ENCODE measurements at places on chromosomes 6 and 20.

DNA sequence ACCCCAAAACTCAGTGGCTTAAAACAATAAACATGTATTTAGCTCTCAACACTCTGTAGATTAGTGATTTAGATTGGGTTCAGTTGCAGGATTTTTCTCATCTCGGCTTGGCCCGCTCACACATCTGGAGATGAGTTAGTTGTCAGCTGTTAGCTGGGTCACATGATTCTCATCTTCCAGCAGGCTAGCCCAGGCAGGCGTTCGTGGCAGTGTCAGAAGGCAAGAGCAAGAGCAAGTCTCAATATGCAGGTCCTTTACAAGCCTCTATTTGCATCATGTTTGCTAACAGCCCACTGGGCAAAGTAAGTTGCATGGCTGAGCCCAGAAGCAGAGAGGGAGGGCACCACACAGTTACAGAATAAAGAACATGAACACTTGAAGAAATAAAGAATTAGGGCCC, 83.6 kb upstream of the MYLIP start:
- DNase-seq = no peak

GRCh38 chr6:79416931-79417330, 120.3 kb downstream of the LCA5 start:
- no peak for DNase-seq

DNA sequence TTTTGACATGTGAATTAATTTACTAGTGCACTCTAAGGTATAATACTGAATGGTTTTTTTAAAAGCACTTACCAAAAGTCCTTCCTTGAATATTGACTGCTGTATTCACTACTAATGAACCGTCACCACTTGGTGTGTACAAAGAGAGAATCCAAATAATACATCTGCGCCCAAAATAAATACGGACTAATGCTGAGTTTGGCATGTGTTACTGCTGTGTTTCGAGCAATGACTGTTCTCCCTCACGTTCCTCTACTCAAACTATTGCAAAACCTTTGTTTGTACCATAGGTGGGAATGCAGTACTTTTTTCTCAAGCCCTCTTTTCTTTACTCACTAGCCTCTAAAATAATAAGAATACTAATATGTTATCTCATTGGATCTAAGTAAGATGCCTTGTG, 305.5 kb downstream of the QKI start:
- no peak for DNase-seq

- no peak for DNase-seq
Observed at GRCh38 chr6:100372326-100373091, 92.2 kb downstream of the SIM1 start.

DNA sequence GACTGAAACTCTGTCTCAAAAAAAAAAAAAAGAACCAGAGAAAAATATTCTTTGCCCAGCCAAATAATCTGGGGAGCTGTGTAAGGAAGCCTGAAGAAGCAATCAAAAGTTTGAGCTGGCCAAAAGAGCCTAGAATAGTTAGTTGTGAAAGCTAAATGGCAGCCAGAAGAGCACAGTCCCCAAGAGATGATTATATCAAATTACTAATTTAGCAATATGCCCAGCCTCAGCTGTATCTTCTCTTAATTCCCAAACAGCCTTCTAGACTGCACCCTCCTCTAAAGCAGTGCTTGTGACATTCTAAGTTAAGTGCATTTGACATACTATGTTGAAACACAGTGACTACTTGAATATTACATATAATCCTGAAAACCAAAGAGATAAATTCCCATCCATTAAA, 38.9 kb downstream of the CDK19 start:
- DNase-seq = no peak

GRCh38 chr20:44112889-44113617, 73.9 kb downstream of the JPH2 start:
- DNase-seq = no peak

DNA sequence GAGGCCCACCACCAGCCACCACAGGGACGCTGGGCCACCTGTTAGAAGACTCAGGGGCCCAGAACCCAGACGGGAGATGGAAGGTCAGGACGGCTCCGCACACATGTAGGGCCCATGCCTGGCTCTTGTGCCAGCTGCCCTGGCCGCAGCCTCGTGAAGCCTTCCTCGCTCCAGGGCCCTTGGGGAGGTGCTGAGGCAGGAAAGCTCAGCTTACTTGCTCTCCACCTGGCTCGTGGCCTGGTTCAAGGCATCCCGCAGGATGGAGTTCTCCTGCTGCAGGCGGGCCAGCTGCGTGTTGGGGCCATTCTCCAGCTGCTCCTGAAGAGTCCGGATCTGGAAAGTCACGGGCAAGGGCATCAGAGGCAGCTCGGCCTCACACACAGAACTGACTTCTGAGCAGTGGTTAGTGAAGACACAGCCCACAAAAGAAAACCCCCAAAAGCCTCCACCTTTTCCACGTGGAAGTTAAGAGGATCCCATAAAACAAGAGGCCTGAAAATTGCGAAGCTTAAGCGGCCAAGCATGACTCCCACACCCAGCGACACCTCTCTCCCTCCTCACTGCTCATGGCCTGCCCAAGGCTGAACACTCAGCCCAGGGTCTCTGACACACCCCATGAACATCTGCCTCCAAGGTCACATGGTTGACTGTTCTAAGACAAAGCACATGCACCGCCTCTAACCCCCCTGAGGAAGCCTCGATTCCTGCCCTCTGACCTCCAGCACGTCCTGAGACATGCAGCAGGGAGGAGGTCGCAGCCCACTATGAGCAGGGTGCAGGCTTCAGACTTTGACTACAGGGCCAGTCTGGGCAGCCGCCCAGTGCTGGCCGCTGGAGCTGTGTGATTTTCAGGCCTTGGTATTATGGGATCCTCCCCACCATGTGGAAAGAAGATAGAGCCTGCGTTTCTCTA, 46.5 kb downstream of the RRBP1 start:
- DNase-seq = no peak

- DNase-seq = no peak
Observed at GRCh38 chr6:168737481-168737880, 296.5 kb downstream of the SMOC2 start.

GRCh38 chr6:48553467-48554189, 442.6 kb upstream of the PTCHD4 start:
- no peak for DNase-seq

GRCh38 chr6:104685871-104686549, 173.7 kb downstream of the HACE1 start:
- DNase-seq = no peak

- no peak for DNase-seq
Observed at GRCh38 chr6:139588076-139588639, 213.7 kb upstream of the CITED2 start.

- no peak for DNase-seq
Observed at GRCh38 chr6:113194090-113194489, 663.1 kb upstream of the MARCKS start.

- DNase-seq = no peak
Observed at GRCh38 chr6:2876210-2877056, 26.7 kb downstream of the SERPINB9 start.

- no peak for DNase-seq
Observed at GRCh38 chr20:32731882-32732266, 11.4 kb downstream of the COMMD7 start.
